ENCODE measurements at places on chromosomes 11 and 22.

DNA sequence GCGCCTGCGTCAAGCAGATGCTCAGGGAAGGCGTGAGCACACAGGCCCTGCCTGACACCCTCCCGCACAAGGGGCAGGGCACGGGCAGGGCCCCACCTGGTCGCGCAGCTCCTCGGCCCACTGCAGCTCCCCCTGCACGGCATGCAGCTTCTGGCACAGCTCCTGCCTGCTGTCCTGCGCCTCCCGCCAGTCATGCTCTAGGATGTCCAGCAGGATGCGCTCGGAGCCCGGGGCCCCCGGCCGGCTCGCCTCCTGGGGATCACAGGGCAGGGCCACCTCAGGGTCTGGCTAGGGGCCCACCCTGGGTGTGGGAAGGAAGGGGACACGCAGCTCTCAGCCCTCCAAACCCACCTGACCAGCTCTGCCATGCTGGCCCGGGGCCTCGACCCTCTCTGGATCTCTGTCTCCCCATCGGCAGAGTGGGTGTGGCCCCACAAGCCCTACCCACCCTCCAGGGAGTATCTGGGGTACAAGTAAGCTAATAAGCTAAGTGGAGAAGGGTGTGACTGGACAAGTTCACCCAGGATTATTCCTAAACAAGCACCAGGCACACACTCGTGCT is 10.7 kb downstream of the CARD10 start:
- no peak overlapping the region for H3K27ac ChIP-seq
- H3K4me3 ChIP-seq = no peak overlapping the region
- H3K36me3 ChIP-seq = no peaks in the 10 kb centered on the region
- DNase-seq = no peak

GRCh38 chr11:32081129-32081641 is 9.7 kb upstream of the RCN1 start:
- no peak overlapping the region for H3K27ac ChIP-seq
- H3K27me3 ChIP-seq = no peaks in the 10 kb centered on the region
- no peaks in the 10 kb centered on the region for H3K36me3 ChIP-seq
- no peak for DNase-seq
- peaks cover 14% of the 10 kb centered on the region for H3K4me1 ChIP-seq

DNA sequence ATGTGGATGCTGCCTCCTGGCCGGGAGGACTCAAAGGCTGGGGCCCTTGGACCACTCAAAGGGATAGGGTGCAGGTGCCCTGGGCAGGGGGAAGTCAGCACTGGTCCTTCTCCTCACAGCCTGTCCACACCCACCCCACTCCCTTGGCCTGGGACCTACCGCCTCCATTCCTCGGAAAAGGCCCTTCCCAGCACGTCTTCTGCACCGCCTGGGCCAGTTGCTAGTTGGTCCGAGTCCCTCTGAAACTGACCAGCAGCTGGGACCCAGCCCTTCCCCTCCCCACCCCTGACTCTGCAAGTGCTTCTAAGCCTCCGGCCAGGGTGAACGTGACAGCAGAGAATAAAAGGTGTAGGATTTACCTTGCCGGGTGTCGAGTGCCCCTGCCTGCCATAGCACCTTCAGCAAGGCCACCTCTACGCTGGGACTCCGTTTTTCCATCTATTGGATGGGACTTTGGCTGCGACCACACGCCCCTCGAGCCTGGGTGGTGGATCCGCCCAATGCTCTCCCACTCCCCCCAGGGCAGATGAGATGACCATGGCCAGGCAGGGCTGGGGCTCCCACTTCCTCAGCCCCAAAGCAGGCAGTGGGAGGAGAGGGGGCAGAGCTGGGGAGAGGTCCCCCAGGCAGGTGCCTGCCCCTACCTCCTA is 37.3 kb downstream of the OSBPL5 start:
- no peaks in the 10 kb centered on the region for H3K36me3 ChIP-seq
- no peaks in the 10 kb centered on the region for H3K27me3 ChIP-seq
- DNase-seq = no peak
- peaks cover 56% of the 10 kb centered on the region for H3K4me1 ChIP-seq
- no peak overlapping the region for H3K4me3 ChIP-seq

DNA sequence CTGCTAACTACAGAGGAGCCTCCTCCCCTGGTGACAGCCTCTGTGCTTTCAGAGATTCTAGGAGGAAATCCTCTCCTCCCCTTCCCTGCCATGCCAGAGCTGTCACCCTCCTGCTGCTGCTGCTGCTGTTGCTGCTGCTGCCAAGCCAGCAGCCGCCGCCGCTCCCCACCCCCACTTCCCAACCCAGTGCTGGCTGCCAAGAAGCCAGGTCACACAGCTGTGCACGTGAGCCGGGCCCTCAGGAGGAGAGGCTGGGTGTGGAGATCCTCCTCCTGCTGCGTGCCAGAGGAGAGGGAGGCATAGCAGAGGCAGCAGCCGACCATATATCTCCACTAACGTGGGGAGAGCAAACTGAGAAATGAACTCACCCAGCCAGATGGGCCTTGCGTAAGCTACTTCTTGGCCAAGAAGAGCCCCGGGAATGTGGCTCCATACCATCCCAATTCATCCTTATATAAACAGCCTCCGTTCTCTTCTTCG is 12.4 kb downstream of the CRY2 start:
- no peaks in the 10 kb centered on the region for H3K36me3 ChIP-seq
- H3K4me1 ChIP-seq = peaks cover 59% of the 10 kb centered on the region
- no peaks in the 10 kb centered on the region for H3K27me3 ChIP-seq
- DNase-seq = no peak
- no peak overlapping the region for H3K4me3 ChIP-seq
- peak overlapping the region; percentile 87 for H3K27ac ChIP-seq

GRCh38 chr22:35597692-35598395 is 19.3 kb downstream of the MB start:
- no peaks in the 10 kb centered on the region for H3K27me3 ChIP-seq
- no peak for DNase-seq
- H3K4me3 ChIP-seq = no peak overlapping the region
- H3K4me1 ChIP-seq = no peaks in the 10 kb centered on the region
- H3K36me3 ChIP-seq = no peaks in the 10 kb centered on the region

DNA sequence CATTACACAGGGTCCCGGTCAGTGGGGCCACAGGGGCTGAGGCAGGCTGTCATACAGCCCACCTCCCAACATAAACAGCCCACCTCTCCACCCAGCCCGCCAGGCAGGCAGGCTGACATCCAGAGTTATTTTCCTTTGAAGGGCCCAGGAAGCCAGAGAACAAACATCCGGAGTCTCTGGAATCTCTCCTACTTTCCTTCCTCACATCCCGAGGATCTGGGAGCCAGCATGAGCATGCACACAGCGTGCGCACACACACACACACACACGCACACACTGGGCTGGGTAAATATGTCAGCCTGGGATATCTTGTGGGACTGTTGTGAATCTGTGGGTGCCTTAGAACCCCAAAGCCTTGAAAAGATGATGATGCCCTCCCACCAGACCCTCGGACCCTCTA is 55.4 kb downstream of the PDE2A start:
- H3K27me3 ChIP-seq = no peaks in the 10 kb centered on the region
- no peaks in the 10 kb centered on the region for H3K36me3 ChIP-seq
- H3K4me3 ChIP-seq = no peak overlapping the region
- H3K27ac ChIP-seq = peak overlapping the region; percentile 51

DNA sequence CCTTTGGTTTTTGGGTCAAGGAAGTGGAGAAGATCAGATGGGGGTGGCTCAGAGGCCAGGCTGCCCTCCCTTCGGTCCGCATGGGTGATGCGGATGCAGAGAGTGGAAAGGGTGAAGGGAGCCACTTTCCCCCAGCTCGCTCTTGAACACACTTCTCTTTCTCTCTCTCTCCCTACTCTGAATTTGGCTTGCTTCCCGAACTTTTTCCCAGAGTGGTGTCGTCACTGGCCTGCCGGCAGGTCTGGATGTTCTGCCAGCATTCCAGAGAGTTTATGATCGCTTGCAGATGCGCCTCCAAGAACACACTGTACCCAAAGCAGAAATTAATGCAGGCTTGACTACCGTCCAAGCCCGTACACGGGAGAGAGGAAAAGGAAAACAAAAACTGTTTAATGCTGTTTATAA is 103.2 kb downstream of the ZBTB16 start:
- no peaks in the 10 kb centered on the region for H3K36me3 ChIP-seq
- peaks cover 95% of the 10 kb centered on the region for H3K4me1 ChIP-seq
- no peaks in the 10 kb centered on the region for H3K27me3 ChIP-seq

DNA sequence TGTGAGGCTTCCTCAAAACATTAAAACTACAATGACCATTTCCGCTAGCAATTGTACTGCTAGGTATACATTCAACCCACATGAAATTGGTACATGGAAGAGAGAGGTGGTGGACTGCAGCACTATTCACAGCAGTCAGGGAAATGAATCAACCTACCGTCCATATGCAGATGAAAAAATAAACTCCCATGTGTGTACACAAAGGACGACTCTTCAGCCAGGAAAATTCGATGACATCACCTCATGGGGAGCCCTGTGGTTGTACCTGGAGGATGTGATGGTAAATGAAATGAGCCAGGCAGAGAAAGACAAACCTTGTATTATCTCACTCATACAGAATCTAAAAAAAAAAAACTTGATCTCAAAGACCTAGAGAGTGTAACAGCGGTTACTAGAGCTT is 23.3 kb downstream of the RFPL3 start:
- no peaks in the 10 kb centered on the region for H3K27me3 ChIP-seq
- H3K27ac ChIP-seq = no peak overlapping the region
- DNase-seq = no peak
- H3K36me3 ChIP-seq = peaks cover 7% of the 10 kb centered on the region
- H3K4me3 ChIP-seq = no peak overlapping the region

- no peak overlapping the region for H3K4me3 ChIP-seq
- no peaks in the 10 kb centered on the region for H3K4me1 ChIP-seq
Observed at GRCh38 chr11:33819278-33820035, 45.1 kb upstream of the FBXO3 start.

Data from vagina (tissue), 2 donors.